ENCODE measurements at places on chromosomes 4 and X.

DNA sequence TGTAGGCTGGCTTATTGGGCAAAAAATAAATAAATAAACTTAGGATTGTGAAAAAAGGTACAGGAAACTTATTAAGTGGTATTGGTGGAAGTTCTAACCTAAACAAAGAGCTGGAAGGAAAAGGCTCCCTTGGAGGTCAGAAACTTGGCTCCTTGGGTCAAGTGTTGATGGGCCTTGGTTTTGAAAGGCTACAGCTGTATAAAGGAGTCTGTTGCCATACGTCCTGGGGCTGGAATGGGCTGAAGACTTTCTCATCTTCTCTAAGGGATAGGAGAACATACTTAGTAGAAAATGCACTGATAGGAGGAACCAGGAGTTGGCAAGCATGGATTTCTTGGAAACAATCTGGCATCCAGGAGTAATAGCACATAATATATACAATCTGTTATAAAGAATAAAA, 56.6 kb downstream of the PDLIM5 start:
- no peak overlapping the region for H3K4me3 ChIP-seq
- H3K4me1 ChIP-seq: no peaks in the 10 kb centered on the region
- no peak overlapping the region for H3K27ac ChIP-seq
- DNase-seq: no peak
- H3K36me3 ChIP-seq: no peaks in the 10 kb centered on the region
- no peaks in the 10 kb centered on the region for H3K27me3 ChIP-seq

GRCh38 chr4:7121174-7121573, 53.3 kb upstream of the GRPEL1 start:
- no peaks in the 10 kb centered on the region for H3K4me1 ChIP-seq
- no peak overlapping the region for H3K4me3 ChIP-seq
- no peak for DNase-seq
- H3K36me3 ChIP-seq: no peaks in the 10 kb centered on the region

DNA sequence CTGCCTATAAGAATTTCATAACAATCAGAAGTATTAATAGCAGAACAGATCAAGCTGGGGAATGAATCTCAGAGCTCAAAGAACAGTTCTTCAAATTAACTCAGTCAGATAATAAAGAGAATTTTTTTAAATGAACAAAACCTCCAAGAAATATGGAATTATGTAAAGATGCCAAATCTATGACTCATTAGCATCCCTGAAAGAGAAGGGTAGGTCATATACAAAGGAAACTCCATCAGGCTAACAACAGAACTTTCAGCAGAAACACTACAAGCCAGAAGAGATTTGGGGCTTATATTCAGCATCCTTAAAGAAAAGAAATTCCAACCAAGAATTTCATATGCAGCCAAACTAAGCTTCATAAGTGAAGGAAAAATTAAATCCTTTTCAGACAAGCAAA, 28.6 kb downstream of the CBR4 start:
- H3K36me3 ChIP-seq: no peaks in the 10 kb centered on the region
- H3K4me3 ChIP-seq: no peak overlapping the region
- no peaks in the 10 kb centered on the region for H3K4me1 ChIP-seq

GRCh38 chr4:66794390-66795034, 750.8 kb downstream of the CENPC start:
- H3K27ac ChIP-seq: no peak overlapping the region
- H3K36me3 ChIP-seq: no peaks in the 10 kb centered on the region
- no peak for DNase-seq
- no peaks in the 10 kb centered on the region for H3K4me1 ChIP-seq
- no peaks in the 10 kb centered on the region for H3K27me3 ChIP-seq

DNA sequence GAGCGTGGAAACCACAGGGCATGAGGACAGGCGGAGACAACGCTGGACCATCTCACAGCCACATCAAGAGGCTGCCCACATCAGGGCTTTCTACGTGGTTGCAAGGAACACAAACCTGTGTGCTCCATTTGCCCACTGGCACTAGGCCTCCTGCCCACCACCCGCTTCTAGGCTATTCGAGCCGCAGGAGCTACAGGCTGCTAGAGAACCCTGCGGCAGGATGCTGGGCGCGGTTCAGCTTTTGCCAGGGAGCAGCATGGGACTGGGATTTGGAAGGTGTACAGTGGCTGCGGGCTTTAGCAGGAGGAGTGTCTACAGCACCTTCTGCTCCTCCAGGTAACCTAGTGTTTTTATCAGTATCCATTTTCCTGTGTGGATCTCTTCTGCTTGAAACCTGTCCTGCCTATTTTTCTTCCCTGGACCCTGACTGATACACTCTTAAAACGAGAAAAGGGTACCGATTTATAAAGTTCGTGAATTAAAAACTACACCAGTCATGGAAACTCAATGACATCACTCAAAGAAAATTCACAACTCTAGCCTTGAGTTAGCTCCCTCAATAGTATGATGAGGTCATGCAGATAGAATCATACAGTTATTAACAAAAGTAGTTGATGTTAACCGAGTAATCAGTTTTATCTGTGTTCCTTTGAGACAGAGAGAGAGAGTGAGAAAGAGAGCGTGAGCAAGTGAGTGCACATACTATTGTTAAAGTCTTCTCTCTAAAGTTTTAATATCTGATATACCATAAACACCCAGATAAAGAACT, 12.8 kb downstream of the NOP14 start:
- H3K4me1 ChIP-seq: no peaks in the 10 kb centered on the region
- H3K36me3 ChIP-seq: peaks cover 22% of the 10 kb centered on the region
- no peak overlapping the region for H3K4me3 ChIP-seq
- H3K27ac ChIP-seq: no peak overlapping the region
- H3K27me3 ChIP-seq: no peaks in the 10 kb centered on the region
- DNase-seq: no peak

DNA sequence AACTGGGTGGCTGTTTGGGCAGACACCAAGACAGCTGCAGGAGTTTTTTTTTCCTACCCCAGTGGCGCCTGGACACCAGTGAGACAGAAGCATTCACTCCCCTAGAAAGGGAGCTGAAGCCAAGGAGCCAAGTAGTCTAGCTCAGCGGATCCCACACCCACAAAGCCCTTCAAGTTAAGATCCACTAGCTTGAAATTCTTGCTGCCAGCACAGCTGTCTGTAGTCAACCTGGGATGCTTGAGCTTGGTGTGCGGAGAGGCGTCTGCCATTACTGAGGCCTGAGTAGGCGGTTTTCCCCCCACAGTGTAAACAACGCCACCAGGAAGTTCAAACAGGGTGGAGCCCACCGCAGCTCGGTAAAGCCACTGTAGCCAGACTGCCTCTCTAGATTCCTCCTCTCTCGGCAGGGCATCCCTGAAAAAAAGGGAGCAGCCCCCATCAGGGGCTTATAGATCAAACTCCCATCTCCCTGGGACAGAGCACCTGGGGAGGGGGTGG, 171.4 kb downstream of the ARHGEF9 start:
- no peaks in the 10 kb centered on the region for H3K4me1 ChIP-seq
- H3K36me3 ChIP-seq: no peaks in the 10 kb centered on the region
- no peaks in the 10 kb centered on the region for H3K27me3 ChIP-seq

GRCh38 chr4:169250796-169251195, 20.0 kb downstream of the SH3RF1 start:
- H3K4me1 ChIP-seq: no peaks in the 10 kb centered on the region
- H3K4me3 ChIP-seq: no peak overlapping the region
- no peaks in the 10 kb centered on the region for H3K36me3 ChIP-seq
- H3K27ac ChIP-seq: no peak overlapping the region

DNA sequence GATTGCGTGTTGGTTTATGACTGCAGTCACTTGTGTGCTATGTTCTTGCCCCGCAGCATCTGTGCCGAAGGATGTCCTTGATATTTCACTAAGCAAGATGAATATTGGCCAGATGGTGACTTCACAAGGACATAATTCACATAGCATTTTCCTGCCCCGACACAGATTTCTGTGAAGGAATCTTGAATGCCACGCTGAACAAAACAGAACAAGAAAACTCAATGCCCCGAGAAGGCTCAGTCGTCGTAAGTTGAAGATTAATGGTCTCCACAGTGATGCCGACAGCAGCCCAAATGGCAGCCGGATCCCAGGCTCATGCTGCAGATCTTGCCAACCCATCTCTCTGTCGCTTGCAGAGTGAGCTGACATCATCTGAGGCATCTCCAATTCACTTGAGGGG, 145.9 kb downstream of the CPEB2 start:
- H3K4me3 ChIP-seq: no peak overlapping the region
- no peaks in the 10 kb centered on the region for H3K27me3 ChIP-seq
- no peaks in the 10 kb centered on the region for H3K36me3 ChIP-seq
- DNase-seq: no peak
- no peak overlapping the region for H3K27ac ChIP-seq

DNA sequence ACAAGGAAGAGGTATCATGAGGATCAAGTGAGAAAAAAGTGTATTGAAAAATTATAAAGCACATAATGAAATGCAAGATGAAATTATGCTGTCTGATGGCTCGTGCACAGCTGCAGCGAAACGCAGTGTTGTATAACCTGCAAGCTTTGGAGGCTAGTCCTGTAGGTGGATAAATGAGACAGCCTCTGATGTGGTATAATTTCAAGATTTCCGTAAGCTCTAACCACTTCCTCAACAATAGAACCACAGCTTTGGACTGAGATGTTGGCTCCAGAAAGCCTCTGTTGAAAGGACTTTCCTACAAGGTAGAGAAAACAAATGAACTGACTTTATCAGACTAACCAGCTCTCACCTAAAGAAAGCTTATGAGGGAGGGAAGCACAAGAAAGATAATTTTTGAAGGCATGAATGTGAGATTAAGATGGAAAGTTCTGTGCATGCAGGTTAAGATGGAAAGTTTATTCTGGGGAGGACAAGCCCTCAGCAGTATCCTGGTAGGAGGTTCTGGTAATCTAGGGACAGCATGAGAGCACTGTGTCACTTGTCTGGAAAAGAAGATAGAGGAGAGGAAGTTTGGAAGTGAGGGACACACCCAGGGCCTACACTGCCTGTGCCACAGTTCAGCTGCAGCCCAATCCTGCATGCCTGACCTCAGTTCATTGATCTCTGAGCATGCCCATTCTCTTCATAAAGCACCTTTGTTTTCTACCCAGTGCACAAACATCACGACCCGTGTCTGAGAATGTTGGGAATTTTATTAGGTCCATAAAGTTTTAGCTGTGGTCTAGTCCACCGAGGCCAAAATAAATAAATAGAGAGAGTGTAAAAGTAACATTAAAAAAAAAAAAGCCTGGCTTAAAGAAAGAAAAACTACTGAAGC, 161.5 kb upstream of the SFRP2 start:
- H3K27me3 ChIP-seq: no peaks in the 10 kb centered on the region
- no peaks in the 10 kb centered on the region for H3K36me3 ChIP-seq
- DNase-seq: peak; percentile 90
- peaks cover 42% of the 10 kb centered on the region for H3K4me1 ChIP-seq

DNA sequence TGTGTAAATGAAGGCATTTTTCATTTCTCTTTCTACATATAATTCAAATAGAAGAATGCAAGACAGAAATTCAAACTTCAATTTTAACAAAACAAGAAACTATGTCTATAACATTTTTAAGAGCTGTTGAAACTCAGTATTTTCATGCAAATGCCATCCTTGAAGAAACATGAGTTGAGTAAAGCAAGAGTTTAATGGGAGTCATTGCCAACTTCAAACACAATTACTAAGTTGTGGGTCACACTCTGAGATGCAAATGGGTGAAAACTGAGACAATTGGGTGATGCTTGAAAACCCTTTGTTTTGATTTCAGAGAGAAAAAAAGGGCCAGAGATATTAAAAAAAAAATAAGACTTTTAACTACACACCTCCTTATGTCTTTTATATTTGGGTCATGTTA, 865.9 kb downstream of the FAT4 start:
- DNase-seq: no peak
- H3K4me1 ChIP-seq: no peaks in the 10 kb centered on the region
